Effector memory CD4-positive, alpha-beta T cell (primary cell): ENCODE measurements at places on chromosomes 5 and 9.

- H3K36me3 ChIP-seq, result no peaks in the 10 kb centered on the region
- peaks cover 10% of the 10 kb centered on the region for H3K4me1 ChIP-seq
- H3K27me3 ChIP-seq, result peaks cover 40% of the 10 kb centered on the region
- no peak overlapping the region for H3K4me3 ChIP-seq
Measured at GRCh38 chr5:176632745-176633144, 2.3 kb downstream of the EIF4E1B start.

DNA sequence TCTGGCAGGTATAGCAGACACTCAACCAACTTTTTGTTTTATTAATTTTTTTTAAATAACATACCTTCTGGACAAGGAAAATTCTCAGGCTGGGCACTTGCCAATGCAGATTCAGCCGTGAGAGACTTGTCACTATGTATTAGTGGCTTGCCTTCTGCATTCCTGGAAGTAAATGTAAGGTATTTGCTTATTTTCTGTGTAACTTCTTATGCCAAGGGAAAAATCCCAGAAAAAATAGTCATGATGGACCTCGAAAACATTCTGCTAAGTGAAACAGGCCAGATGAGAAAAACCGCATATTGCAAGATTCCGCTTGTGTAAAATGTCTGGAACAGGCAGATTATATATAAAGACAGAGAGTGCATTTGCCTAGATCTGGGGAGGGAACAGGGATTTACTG, 260.3 kb upstream of the DAPK1 start:
- DNase-seq, result no peak
- H3K27ac ChIP-seq, result no peak overlapping the region
- H3K27me3 ChIP-seq, result no peaks in the 10 kb centered on the region
- no peaks in the 10 kb centered on the region for H3K4me1 ChIP-seq

DNA sequence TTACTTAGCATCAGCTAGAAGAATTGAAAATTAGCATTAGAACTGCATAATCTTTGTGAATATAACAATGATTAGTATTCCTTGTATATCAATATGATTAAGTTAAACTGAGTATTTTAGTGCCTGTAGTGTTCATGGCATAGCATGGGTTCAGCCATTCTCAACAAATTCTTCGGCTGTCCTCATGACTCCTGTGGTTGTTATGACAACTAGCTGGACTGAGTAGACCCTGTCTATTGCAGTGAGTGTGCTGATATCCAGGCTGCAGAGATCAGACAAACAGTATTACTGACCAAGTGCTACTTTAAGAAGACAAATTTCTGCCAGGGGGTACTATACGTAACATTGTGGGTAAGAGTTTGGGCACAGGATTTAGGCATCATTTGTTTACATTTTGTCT, 125.9 kb downstream of the NUDT12 start:
- H3K27ac ChIP-seq, result no peak overlapping the region
- H3K4me3 ChIP-seq, result no peak overlapping the region
- DNase-seq, result no peak
- no peaks in the 10 kb centered on the region for H3K36me3 ChIP-seq
- H3K27me3 ChIP-seq, result no peaks in the 10 kb centered on the region

DNA sequence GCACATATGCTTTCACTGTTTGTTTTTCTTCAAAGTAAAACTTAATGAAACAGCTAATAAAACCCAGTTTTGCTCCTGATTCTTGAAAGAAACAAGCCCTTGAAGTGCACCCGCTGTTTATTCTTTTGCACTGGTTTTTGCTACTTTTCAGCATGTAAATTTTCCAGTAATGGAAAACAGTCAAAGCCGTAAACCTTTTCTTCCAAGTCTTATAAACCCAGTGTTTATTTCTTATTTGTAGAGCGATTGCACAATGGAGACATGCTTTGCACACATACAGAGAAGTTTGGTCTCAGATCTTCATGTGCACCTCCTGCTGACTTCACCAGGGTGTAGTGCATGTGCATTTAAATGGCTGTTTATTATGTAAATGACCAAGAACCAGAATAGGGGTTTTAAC, 51.8 kb downstream of the ATG10 start:
- no peak overlapping the region for H3K27ac ChIP-seq
- no peaks in the 10 kb centered on the region for H3K4me1 ChIP-seq
- no peak overlapping the region for H3K4me3 ChIP-seq
- no peak for DNase-seq
- no peaks in the 10 kb centered on the region for H3K27me3 ChIP-seq
- H3K36me3 ChIP-seq, result no peaks in the 10 kb centered on the region

- no peak overlapping the region for H3K4me3 ChIP-seq
- H3K36me3 ChIP-seq, result no peaks in the 10 kb centered on the region
- DNase-seq, result no peak
- peaks cover 2% of the 10 kb centered on the region for H3K4me1 ChIP-seq
Measured at GRCh38 chr5:32144378-32145207, 29.5 kb downstream of the GOLPH3 start.

- no peaks in the 10 kb centered on the region for H3K27me3 ChIP-seq
- DNase-seq, result no peak
- H3K27ac ChIP-seq, result no peak overlapping the region
- no peaks in the 10 kb centered on the region for H3K4me1 ChIP-seq
- H3K4me3 ChIP-seq, result no peak overlapping the region
Measured at GRCh38 chr9:22455181-22455580, 8.6 kb downstream of the DMRTA1 start.

- no peak overlapping the region for H3K4me3 ChIP-seq
- no peaks in the 10 kb centered on the region for H3K27me3 ChIP-seq
- peaks cover 9% of the 10 kb centered on the region for H3K4me1 ChIP-seq
Measured at GRCh38 chr9:91904588-91905236, 45.3 kb downstream of the ROR2 start.

DNA sequence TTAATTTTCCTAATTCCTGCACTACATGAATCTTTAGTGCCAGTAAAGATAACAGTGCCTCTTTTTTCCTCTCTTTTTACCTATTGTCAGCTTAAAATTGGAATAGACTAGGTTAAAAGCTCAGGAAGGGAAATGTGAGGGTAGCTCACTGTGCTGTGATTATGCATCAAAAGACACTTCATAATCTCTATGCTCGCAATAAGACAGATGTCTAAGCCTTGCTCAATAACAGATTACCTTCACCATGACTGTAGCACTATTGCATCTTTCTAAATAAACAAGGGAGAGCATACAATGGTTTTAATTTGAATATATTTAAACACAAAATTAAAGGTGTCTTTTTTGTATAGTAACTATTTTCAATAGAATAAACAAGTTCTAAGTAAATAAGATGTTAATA, 130.1 kb downstream of the FBN2 start:
- H3K36me3 ChIP-seq, result no peaks in the 10 kb centered on the region
- H3K27ac ChIP-seq, result no peak overlapping the region
- H3K4me3 ChIP-seq, result no peak overlapping the region
- H3K4me1 ChIP-seq, result no peaks in the 10 kb centered on the region
- DNase-seq, result no peak

DNA sequence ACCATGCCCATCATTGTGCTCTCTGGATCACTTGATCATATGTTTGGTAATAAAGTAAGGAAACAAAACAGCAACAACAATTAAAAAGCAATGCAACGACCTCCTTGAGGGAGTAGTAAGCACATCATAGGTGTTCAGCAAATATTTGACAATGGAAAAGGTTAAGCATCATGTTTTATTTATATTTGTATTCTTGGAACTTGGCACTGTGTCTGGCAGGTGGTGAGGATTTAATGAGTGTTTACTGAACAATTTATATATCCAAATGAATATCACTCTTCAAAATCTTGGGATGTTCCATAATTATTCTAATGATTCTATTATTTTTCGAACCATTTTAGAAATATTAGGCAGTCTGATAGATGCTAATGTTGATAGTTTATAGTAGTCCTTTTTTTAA, 6.2 kb downstream of the PIP5K1B start:
- H3K4me3 ChIP-seq, result no peak overlapping the region
- H3K27me3 ChIP-seq, result peaks cover 10% of the 10 kb centered on the region
- H3K4me1 ChIP-seq, result no peaks in the 10 kb centered on the region
- no peaks in the 10 kb centered on the region for H3K36me3 ChIP-seq
- no peak overlapping the region for H3K27ac ChIP-seq

GRCh38 chr5:177111720-177112394, 21.7 kb upstream of the NSD1 start:
- DNase-seq, result peak; percentile 25
- H3K27me3 ChIP-seq, result no peaks in the 10 kb centered on the region
- H3K36me3 ChIP-seq, result no peaks in the 10 kb centered on the region
- H3K4me1 ChIP-seq, result peaks cover 12% of the 10 kb centered on the region
- no peak overlapping the region for H3K27ac ChIP-seq

GRCh38 chr5:66565878-66566277, 30.3 kb upstream of the MAST4 start:
- H3K27ac ChIP-seq, result no peak overlapping the region
- H3K36me3 ChIP-seq, result no peaks in the 10 kb centered on the region
- H3K27me3 ChIP-seq, result no peaks in the 10 kb centered on the region
- no peak overlapping the region for H3K4me3 ChIP-seq
- H3K4me1 ChIP-seq, result no peaks in the 10 kb centered on the region

DNA sequence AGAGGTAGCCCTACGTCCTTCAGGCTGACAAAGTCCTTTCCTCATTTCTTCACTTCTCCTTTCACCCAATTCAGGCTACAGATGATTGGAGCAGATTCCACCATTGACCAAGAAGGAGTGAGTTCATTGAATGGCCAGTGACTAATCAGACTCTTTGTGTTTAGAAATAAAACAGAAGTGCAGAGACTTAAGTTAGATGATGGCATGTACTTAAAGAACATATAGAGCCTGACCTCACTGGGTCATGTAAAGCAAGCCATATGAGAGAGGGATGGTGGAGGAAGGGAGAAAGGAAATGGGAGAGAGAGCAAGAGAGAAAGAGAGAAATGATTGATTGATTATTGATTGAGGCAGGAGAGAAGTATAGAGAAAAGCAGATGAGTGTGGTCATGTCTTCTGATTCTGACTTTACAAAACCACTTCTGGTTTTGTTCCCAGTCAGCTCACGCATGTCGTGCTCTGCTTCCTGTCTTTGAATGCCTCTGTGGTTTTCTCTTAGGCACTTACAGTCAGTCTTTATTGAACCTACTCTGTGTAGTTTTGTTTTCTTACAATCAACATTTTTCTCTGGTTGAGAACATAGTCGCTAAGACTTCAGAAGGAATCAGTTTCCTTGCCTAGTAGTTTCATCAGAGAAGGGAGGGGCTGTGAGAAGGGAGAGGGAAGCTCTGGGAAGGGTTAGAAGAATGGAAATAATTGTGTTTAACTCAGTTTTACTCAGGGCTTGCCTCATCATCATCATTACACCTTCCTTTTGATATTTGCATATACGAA, 149.2 kb upstream of the KLF9 start:
- H3K4me1 ChIP-seq, result peaks cover 20% of the 10 kb centered on the region
- no peaks in the 10 kb centered on the region for H3K27me3 ChIP-seq
- no peak for DNase-seq
- H3K4me3 ChIP-seq, result no peak overlapping the region
- H3K36me3 ChIP-seq, result no peaks in the 10 kb centered on the region

GRCh38 chr5:83444445-83444844, 27.1 kb upstream of the VCAN start:
- DNase-seq, result no peak
- H3K4me3 ChIP-seq, result no peak overlapping the region
- no peaks in the 10 kb centered on the region for H3K27me3 ChIP-seq
- H3K27ac ChIP-seq, result no peak overlapping the region

DNA sequence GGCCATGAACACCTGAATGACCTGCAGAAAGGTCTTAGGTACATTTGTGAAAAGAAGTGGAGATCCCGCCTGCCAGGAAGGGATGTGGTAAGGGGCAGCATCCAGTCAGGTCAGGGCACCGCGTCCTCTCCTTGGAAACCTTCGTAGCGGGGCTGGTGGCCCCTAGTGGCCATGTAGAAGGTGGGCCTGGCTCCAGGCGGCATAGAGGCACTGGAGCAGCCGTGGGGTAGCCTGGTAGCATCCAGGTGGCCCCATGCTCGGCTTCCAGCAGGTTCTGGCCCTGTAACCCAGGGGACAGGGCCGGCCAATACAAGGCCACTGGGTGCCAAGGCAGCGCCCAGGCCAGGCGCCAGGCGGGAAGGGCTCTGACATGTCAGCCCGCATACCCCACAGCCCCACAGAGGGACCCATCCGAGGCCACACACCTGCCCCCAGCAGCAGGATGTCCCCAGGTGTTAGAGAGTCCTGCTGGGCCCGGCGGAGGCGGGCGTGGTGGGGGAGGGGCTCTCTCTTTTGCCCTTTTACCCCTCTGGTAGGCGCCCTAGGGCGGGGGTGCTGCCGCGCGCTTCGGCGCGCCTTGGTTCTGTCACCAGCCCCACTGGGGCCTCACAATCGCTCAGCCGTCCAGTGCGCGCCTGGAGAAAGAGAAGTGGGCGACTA, 58.3 kb upstream of the SPATA31E1 start:
- no peaks in the 10 kb centered on the region for H3K36me3 ChIP-seq
- no peaks in the 10 kb centered on the region for H3K27me3 ChIP-seq
- DNase-seq, result no peak
- H3K27ac ChIP-seq, result no peak overlapping the region

GRCh38 chr9:111037708-111038330, 451 bp downstream of the LPAR1 start:
- H3K4me1 ChIP-seq, result no peaks in the 10 kb centered on the region
- no peak overlapping the region for H3K27ac ChIP-seq
- H3K27me3 ChIP-seq, result no peaks in the 10 kb centered on the region
- no peak for DNase-seq
- H3K4me3 ChIP-seq, result no peak overlapping the region

- no peaks in the 10 kb centered on the region for H3K4me1 ChIP-seq
- no peak overlapping the region for H3K4me3 ChIP-seq
- no peak for DNase-seq
- no peaks in the 10 kb centered on the region for H3K27me3 ChIP-seq
- H3K36me3 ChIP-seq, result no peaks in the 10 kb centered on the region
Measured at GRCh38 chr5:170694911-170695310, 88.6 kb upstream of the GABRP start.

- H3K27ac ChIP-seq, result no peak within 1 kb of the TSS
- no peaks in the 10 kb centered on the region for H3K27me3 ChIP-seq
- H3K36me3 ChIP-seq, result no peaks in the 10 kb centered on the region
- H3K4me3 ChIP-seq, result no peak within 1 kb of the TSS
- H3K4me1 ChIP-seq, result peaks cover 4% of the 10 kb centered on the region
- DNase-seq, result no peak
Measured at GRCh38 chr9:123355761-123356431, at the start of gene CRB2. CRB2 (plus strand) TSS chr9:123356197; CDS start chr9:123356261, 64 bp downstream.

- no peaks in the 10 kb centered on the region for H3K27me3 ChIP-seq
- no peaks in the 10 kb centered on the region for H3K4me1 ChIP-seq
- no peak overlapping the region for H3K4me3 ChIP-seq
- H3K36me3 ChIP-seq, result no peaks in the 10 kb centered on the region
- no peak for DNase-seq
- H3K27ac ChIP-seq, result no peak overlapping the region
Measured at GRCh38 chr9:7545371-7546165, 254.0 kb downstream of the DMAC1 start.

DNA sequence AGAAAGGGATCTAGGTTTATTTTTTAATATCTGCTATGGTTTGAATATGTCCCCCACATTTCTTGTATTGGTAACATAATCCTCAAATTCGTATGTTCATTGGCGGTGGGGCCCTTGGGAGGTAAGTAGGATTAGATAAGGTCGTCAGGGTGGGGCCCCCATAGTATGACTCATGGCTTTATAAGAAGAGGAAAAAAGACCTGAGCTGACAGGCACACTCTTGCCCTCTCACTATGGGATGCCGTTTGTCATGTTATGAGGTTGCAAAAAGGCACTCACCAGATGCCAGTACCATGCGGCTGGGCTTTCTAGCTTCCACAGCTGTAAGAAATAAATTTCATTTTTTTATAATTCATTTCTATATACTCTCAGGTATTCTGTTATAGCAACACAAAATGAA, 67.3 kb upstream of the SGCD start:
- no peaks in the 10 kb centered on the region for H3K36me3 ChIP-seq
- H3K27me3 ChIP-seq, result no peaks in the 10 kb centered on the region
